ENCODE measurements at places on chromosomes 1 and 21.

- no peak for ATAC-seq
Measured at GRCh38 chr1:49686107-49686506, 337.6 kb downstream of the AGBL4 start.

GRCh38 chr1:45499415-45499769, 481 bp downstream of the CCDC163 start:
- ATAC-seq, result peak; percentile 15

- ATAC-seq, result no peak
Measured at GRCh38 chr1:154873321-154873950, 3.4 kb upstream of the KCNN3 start.

GRCh38 chr1:84301004-84301784, at the start of gene SAMD13:
Gene SAMD13 (plus strand): TSS chr1:84301708. CDS start chr1:84303235, 1,527 bp downstream.
- ATAC-seq, result peak; percentile 35

DNA sequence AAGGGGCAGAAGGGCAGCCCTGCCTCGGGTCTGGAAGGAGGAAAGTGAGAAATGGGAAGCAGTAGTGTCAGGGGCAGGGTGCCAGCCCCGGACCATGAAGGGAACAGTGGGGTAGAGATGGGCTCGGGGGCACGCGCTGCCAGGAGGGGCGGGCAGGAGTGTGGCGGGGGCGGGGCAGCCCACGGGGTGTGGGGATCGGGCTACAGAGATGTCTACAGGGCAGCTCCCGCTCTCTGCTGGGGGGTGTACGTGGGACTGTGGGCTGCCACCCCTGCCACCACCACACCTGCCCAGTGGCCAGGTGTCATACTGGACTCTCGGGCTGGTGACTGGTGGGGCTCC, 7.4 kb downstream of the ARHGEF16 start:
- no peak for ATAC-seq

DNA sequence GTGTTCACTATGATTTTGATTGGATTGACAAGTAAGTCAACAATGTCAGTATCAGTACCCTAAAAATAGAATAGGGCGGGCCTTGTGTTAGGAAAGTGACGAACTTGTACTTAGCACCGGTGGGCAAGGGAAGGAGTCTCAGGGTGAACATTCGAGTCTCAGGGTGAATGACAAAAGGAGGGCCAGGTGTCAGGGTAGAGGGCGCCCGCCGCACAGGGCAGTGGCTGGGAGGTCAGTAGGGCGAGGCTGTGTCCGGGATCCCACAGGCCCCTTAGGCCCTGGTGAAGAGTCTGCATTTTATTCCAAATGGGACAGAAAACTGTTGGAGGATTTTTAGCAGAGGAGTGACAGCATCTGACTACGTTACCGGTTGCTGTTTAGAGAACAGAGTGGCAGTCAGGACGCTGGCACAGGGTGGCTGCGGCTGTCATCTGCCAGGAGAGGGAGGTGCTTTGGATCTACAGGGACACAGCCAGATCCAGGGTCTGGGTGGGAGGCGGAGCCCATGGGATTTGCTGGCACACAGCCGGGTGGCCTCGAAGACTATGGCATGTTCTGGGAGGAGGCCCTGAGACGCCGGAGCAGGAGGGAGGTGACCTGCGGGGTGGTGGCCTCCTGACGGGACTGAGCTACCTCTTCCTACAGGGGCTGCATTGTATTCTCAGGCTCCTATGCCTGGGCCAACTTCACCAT, 11.0 kb downstream of the AGTRAP start:
- ATAC-seq, result no peak

- no peak for ATAC-seq
Measured at GRCh38 chr1:15724949-15725880, 10.8 kb upstream of the SLC25A34 start.

DNA sequence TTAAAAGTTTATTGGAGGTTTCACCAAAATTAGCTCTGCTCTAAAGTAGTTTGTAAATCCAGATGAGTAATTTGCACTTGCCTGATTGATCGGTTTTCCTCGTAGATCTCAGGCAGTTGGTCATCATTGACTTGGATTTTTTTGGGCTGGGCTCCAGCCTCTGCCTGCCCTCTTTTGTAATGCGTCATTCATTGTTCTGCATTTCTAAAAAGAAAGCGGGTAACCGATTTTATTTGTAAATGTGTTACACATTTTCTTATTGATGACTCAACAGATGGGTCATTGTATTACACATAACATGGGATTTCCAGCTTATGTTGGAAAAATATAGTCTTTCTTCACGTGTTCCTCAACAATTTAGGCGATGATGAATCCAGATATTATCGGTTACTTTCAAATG, 5.5 kb downstream of the ETS2 start:
- no peak for ATAC-seq

- ATAC-seq, result no peak
Measured at GRCh38 chr21:26421724-26422123, 151.4 kb downstream of the CYYR1 start.

GRCh38 chr21:45891388-45892155, 90.0 kb upstream of the COL6A1 start:
- ATAC-seq, result no peak

DNA sequence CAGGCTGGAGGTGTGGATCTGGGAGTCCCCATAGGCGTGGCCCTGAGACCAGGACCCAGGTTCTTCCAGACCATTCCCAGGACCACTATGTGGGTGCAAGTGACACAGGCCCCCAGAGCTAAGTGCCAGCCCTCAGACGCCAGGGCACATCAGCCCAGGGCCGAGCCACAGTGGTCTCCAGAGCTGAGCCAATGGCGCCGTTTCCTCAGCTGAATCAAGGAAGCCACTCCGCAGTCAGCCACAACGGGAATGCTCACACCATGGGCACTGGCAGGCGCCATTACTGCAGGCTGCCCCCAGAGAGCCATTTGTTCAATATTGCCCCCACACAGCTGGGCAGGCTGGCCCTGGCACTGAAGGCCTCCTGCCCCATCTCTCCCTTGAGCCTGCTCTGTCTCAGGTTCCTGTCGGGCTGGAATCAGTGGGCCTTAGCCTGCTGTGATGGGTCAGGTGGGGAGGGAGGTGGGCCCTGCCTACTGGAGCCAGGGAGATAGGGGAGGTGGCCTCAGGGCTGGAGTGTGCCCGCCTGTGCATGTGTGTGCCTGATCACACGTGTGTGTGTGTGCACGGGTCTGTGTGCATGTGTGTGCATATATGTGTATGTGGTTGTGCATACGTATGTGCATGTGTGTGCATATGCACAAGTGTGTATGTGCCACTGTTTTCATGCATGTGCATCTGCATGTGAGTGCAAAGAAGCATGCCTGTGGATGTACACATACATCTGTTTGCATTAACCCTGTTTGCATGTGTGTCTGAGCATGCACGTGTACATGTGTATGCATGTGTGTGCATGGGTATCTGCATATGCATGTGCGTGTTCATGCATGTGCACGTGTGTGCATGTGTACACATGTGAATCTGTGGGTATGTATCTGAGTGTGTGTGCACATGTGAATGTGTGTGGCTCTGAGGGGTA, 6.1 kb downstream of the GJC2 start:
- no peak for ATAC-seq

Data from SK-N-SH treated with all-trans-retinoic acid at 6 μM for 48 hours (cell line).